Type B pancreatic cell (in vitro differentiated cells): ENCODE measurements at places on chromosomes 1 and 21. TPM values are rescaled to one million over a fixed set of nuclear protein-coding genes. Genes with fewer than 3 reads are reported as not detected.

MANEAL gene
- total RNA-seq, result 11.6 and 21.1 TPM in 2 replicates

- DNase-seq, result no peak
These were observed 1.7 kb upstream of the LRRC52 start for GRCh38 chr1:165542015-165542631.

- no peak for DNase-seq
These were observed 391 bp upstream of the CENPS start for GRCh38 chr1:10429868-10430215.

GRCh38 chr1:79791488-79792218 lies 785.1 kb upstream of the ADGRL4 start:
- DNase-seq, result no peak

DNA sequence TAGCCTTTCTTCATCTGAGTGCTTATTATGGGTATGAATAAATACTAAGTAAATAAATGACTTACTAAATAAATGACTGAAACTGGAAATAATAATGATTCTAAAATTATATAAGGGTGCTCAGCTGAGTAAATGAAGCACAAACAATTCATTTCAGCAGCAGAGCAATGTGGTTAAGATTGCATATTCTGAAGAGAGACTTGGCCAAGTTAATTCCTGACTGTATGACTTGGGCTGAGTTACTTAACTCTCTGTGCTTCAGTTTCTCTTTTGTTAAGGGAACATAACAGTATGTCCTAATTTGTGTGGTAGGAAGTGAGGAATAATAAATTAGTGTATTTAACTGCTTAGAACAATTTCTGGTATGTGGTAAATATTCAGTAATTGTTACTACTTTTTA lies 19.1 kb downstream of the AGL start:
- no peak for DNase-seq

SLC45A1 gene
- 0.67 and 2.7 TPM in 2 replicates for total RNA-seq

- no peak for DNase-seq
These were observed 82.0 kb downstream of the OLFML3 start for GRCh38 chr1:114061121-114061830.

- no peak for DNase-seq
These were observed 238.2 kb upstream of the MAP1LC3C start for GRCh38 chr1:242237051-242237450.

PPIH gene
- total RNA-seq, result 42.5 and 58.9 TPM in 2 replicates

- DNase-seq, result no peak
These were observed 39.6 kb upstream of the LDLRAP1 start for GRCh38 chr1:25503551-25504426.

NR1I3 gene
- not detected in 2 replicates for total RNA-seq
